ENCODE measurements at places on chromosomes 11 and 22. TPM values are rescaled to one million over a fixed set of nuclear protein-coding genes. Genes with fewer than 3 reads are reported as not detected.

- H3K36me3 ChIP-seq: no peaks in the 10 kb centered on the region
- DNase-seq: no peak
- H3K4me3 ChIP-seq: no peak overlapping the region
- peaks cover 15% of the 10 kb centered on the region for H3K4me1 ChIP-seq
- peaks cover 3% of the 10 kb centered on the region for H3K27me3 ChIP-seq
- H3K27ac ChIP-seq: no peak overlapping the region
Measured at GRCh38 chr11:104916442-104916841, 18.2 kb upstream of the CASP12 start.

DNA sequence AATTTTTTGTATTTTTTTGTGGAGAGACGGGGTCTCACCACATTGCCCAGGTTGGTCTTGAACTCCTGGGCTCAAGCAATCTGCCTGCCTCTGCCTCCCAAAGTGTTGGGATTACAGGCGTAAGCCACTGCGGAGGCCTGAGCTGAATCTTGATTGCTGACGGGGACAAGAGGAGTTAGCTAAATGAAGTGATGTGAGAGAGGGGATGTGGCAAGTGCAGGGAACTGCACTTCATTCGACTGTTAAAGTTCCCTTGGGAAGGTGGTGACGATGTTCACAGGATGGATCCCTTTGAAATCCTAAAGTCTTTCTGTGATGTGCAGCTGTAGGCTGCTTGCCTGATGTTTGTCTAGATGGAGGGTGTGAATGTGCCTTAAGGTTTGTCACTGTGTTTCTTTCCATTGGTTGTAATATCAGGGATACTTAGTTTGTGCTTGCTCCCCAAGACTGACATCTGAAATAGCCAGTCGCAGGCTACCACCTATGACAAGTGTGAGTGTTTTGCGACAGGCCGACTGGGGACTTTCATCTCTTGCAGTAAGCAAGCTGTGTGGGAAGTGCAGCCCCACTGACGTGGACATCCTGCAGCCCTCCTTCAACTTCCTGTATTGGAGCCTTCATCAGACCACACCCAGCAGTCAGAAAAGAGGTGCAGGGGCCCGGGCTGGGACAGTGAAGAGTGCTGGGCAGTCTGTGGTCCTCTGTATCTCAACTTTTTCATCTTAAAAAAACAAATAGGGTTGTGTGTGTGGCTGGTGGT lies 19.6 kb upstream of the CCDC134 start:
- no peak overlapping the region for H3K4me3 ChIP-seq
- no peak for DNase-seq
- no peaks in the 10 kb centered on the region for H3K4me1 ChIP-seq

- peaks cover 4% of the 10 kb centered on the region for H3K27me3 ChIP-seq
- no peak for DNase-seq
- H3K4me1 ChIP-seq: peaks cover 6% of the 10 kb centered on the region
- no peak overlapping the region for H3K4me3 ChIP-seq
- no peaks in the 10 kb centered on the region for H3K36me3 ChIP-seq
Measured at GRCh38 chr11:44004452-44005062, 43.2 kb upstream of the ACCSL start.

- H3K36me3 ChIP-seq: peaks cover 6% of the 10 kb centered on the region
- no peak overlapping the region for H3K27ac ChIP-seq
- DNase-seq: no peak
- peaks cover 15% of the 10 kb centered on the region for H3K4me1 ChIP-seq
- no peaks in the 10 kb centered on the region for H3K27me3 ChIP-seq
Measured at GRCh38 chr22:31088233-31088986, 7.3 kb downstream of the SMTN start.

DNA sequence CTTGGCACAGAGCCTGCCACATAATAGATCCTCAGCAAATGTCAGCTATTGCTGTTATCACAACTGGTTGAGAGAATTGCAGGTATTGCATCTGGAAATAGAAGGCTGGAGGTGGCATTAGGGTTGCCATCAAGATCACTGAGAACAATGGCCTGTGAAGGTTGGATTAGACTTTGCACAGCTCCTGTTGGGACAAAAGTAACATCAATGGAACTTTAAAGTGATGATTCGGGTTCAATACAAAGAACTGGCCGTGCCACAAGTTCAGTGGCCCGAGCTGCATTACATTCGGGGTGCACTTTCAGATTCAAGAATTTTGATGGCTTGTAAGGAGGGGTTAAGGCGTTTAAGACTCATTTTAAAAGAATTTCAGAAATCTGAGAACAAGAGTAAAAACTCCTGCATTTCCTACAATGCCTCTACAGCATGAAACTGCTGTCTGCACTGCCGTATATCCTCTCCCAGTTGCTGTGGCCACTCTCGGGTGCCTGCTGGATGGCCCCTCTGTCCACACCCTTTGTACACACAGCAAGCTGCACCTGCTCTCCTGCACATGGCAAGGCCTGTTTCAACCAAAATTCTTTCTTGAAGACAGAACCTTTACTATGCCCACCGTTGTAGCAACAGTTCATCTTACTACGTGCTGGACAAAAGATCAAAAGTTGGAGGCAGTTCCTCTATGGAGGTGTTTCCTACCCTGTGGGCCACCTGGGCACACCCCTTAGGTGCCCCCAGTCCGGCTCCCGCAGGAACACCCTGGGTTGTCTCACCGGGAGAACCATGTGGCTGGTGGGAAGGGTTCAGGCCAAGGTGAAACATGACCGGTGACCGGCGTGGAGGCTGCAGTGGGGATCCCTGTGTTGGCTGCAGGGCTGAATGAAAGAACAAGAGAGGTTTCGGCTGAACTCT lies 17.5 kb upstream of the SHANK2 start:
- DNase-seq: no peak
- H3K27ac ChIP-seq: no peak overlapping the region
- no peak overlapping the region for H3K4me3 ChIP-seq
- H3K27me3 ChIP-seq: peaks cover 51% of the 10 kb centered on the region
- H3K36me3 ChIP-seq: peaks cover 1% of the 10 kb centered on the region

GRCh38 chr11:114115451-114115928 lies 56.0 kb downstream of the ZBTB16 start:
- H3K27me3 ChIP-seq: peaks cover 36% of the 10 kb centered on the region
- H3K4me3 ChIP-seq: no peak overlapping the region
- H3K27ac ChIP-seq: no peak overlapping the region
- peaks cover 18% of the 10 kb centered on the region for H3K36me3 ChIP-seq
- DNase-seq: no peak
- peaks cover 25% of the 10 kb centered on the region for H3K4me1 ChIP-seq

DNA sequence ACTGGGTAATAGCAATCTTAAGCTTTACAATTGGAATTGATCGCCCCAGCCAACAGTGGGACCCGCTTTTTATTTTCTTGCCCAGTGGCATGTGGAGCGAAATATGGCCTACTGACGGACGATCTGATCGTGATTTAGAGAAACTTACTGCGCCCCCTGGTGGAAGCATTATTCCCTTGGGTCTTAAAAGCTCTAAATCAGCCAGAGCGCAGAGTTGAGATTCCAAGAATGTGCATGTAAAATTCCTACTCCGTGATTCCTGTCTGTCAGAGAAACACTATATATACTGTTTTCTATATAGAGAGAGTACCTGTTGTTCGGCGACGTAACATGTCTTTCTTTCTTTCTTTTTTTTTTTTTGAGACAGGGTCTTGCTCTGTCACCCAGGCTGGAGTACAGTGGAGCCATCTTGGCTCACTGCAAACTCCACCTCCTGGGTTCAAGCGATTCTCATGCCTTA lies 3.7 kb upstream of the DPF2 start:
- H3K27ac ChIP-seq: peak overlapping the region; percentile 87
- no peaks in the 10 kb centered on the region for H3K27me3 ChIP-seq
- peaks cover 19% of the 10 kb centered on the region for H3K4me1 ChIP-seq
- H3K36me3 ChIP-seq: no peaks in the 10 kb centered on the region
- DNase-seq: no peak

DNA sequence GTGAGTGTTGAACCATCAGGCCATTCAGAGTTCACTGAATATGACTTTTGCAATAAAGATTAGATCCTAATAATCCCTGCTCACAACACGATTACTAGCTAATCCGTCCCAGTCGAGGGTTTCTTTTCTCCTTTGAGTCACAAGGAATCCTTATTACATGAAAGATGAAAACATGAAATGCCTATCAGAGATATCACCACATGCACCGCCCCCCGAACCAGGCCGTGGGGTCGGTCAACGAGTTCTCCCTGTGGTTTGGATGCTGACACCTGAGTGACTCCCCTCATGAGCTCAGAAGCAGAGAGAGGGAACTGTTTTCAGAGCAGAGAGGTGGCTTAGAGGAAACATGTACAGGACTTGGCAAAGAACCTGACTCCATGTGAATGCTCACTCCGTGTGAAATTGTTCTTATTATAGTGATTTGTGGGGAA lies 263.3 kb downstream of the ETS1 start:
- H3K27ac ChIP-seq: no peak overlapping the region
- H3K4me1 ChIP-seq: peaks cover 4% of the 10 kb centered on the region
- H3K4me3 ChIP-seq: no peak overlapping the region
- DNase-seq: no peak

DNA sequence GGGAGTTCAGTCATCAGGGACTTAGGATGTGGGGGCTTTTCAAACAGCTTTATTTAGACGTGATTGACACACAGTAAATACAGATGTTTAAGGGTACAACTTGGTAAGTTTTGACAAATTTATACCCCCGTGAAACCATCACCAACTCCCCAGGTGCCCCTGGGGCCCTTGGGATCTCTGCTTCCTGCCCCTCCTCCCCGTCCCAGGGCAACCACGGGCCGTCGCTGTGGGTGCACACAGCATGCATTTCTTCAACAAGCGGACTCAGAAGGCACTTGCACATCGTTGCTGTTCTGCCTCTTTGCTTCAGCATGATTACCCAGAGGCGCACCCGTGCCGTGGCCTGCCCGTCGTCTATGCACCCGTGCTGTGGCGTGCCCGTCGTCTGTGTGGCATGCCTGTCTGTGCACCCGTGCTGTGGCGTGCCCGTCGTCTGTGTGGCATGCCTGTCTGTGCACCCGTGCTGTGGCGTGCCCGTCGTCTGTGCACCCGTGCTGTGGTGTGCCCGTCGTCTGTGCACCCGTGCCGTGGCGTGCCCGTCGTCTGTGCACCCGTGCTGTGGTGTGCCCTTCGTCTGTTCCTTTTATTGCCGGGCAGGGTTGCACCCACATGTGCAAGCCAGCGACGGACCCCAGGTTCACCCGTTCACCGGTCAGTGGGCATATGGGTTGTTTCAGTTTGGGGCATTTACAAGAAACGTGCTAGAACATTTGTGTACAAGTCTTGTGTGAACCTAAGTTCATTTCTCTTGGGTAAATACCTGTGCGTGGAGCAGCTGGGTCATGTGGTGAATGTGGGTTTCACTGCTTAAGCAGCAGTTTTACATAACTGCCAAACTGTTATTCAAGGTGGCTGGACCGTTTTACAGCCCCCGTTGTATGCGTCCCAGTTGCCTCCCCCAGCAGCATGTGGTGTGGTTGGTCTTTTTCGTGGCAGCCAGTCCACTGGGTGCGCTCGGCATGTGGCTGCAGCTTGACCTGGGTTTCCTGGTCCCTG lies 8.3 kb downstream of the CD81 start:
- no peaks in the 10 kb centered on the region for H3K36me3 ChIP-seq
- H3K27ac ChIP-seq: no peak overlapping the region
- H3K4me3 ChIP-seq: no peak overlapping the region
- DNase-seq: no peak
- peaks cover 64% of the 10 kb centered on the region for H3K4me1 ChIP-seq
- H3K27me3 ChIP-seq: no peaks in the 10 kb centered on the region

DNA sequence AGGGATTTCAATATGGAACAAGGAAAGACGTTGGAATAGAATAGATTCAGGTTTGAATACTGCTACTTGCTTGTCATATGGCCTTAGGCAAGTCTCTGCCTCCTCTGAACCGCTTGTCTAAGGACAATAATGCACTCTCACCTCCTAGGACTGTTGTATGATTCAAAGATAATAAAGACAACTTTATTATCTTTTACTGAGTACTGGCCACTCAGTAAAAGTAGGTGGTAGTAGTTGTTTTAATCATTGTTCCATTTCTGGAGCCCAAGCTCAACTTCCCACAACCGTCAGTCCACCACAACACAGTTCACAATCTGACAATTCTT lies 134.2 kb downstream of the ME3 start:
- H3K36me3 ChIP-seq: peaks cover 2% of the 10 kb centered on the region
- H3K4me3 ChIP-seq: no peak overlapping the region
- H3K27me3 ChIP-seq: no peaks in the 10 kb centered on the region
- DNase-seq: no peak

- peaks cover 7% of the 10 kb centered on the region for H3K27me3 ChIP-seq
- H3K36me3 ChIP-seq: no peaks in the 10 kb centered on the region
- H3K27ac ChIP-seq: no peak overlapping the region
Measured at GRCh38 chr11:107704451-107704850, 7.4 kb downstream of the SLN start.

- H3K4me1 ChIP-seq: peaks cover 21% of the 10 kb centered on the region
- no peak for DNase-seq
- no peak overlapping the region for H3K4me3 ChIP-seq
- no peaks in the 10 kb centered on the region for H3K36me3 ChIP-seq
Measured at GRCh38 chr11:123168955-123169484, 26.0 kb downstream of the CLMP start.

DNA sequence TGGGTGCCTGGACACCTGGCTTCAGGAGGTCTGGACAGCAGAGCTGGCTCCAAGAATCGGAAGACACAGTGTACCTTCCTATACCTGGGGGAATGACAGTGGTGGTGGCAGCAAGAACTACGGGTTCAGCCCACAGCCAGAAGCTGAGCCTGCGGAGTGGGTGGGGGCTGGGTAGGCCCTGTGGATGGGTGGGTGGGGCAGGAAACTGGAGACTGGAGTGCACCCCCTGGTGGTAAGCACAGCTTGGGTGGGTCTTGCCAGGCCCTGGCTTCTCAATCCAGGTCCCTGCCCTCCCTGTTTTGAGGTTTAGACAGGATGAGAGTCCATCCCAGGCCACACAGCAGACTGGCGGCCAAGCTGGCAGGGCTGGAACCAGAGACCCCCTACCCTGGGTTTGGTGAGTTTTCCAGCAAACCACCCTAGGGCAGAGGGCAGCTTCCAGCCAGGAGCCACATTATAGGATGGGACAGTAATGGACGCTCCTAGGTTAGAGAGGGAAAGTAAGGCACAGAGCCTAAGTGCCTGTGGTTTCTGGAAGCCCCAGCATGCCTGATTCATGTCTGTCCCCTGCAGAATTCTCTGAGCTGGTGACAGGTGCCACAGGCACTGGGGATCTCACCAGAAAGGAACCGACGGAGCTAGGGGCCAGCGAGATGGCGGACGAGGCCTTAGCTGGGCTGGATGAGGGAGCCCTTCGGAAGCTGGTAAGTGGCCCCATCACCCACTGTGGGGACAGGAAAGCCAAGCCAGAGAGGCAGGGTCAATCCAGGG lies 1.7 kb downstream of the SMTN start:
- H3K4me3 ChIP-seq: peak overlapping the region; percentile 88
- no peak for DNase-seq
- H3K4me1 ChIP-seq: peaks cover 39% of the 10 kb centered on the region
- H3K27me3 ChIP-seq: no peaks in the 10 kb centered on the region
- H3K27ac ChIP-seq: peak overlapping the region; percentile 79
- peaks cover under 1% of the 10 kb centered on the region for H3K36me3 ChIP-seq

The CDCA5 gene
- 6.3 TPM for total RNA-seq

The CRACR2B gene
- total RNA-seq: 0.57 TPM

The YPEL4 gene
- not detected for total RNA-seq

The GGTLC2 gene
- total RNA-seq: 1.4 TPM

The PTGDR2 gene
- total RNA-seq: not detected

The VPREB3 gene
- not detected for total RNA-seq

All from chondrocyte (in vitro differentiated cells).